ENCODE measurements at places on chromosomes 13 and 19.

- no peak for DNase-seq
Measured at GRCh38 chr19:53883231-53883661, 1.2 kb downstream of the PRKCG start.

- peak; percentile 59 for DNase-seq
Measured at GRCh38 chr19:18379803-18380747, 5.9 kb upstream of the GDF15 start.

- DNase-seq, result no peak
Measured at GRCh38 chr13:105070452-105070851, 1465.0 kb downstream of the EFNB2 start.

GRCh38 chr19:29266001-29266400, 53.0 kb upstream of the UQCRFS1 start:
- no peak for DNase-seq

DNA sequence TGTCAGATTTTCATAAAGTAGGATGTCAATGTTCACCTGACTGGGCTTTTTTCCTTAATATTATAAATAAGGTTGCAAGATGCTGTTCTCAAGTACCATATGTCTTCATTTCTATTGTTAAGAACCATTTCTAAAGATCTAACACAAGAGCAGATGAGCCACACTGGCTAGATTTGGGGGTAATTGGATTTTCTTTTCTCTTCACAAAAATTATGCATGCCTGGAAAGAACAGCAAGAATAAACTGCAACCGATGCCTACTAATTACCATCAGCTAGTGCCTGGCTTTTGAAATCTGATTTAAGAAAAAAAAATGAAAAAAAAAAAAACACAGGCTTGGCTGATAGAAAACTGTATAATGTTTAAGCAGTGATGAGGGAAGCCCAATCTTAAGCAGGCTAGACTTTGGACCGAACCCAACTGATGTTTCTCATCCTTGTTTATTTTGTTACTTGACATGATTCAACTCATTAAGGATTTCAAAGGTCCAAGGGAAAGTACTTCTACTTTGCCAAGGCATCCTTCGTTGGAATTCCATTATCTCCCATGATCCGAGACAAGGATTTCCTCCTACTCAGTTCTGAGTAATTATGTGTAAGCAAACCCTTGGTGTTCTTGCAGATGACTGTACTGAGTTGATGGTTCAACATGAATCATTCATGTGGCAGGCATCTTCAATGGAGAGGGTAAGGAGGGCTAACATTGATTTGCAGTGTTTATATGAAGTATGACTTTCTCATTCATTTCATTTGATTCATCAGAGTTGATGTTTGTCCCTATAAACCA, 300.5 kb downstream of the SPRY2 start:
- DNase-seq, result peak; percentile 99

DNA sequence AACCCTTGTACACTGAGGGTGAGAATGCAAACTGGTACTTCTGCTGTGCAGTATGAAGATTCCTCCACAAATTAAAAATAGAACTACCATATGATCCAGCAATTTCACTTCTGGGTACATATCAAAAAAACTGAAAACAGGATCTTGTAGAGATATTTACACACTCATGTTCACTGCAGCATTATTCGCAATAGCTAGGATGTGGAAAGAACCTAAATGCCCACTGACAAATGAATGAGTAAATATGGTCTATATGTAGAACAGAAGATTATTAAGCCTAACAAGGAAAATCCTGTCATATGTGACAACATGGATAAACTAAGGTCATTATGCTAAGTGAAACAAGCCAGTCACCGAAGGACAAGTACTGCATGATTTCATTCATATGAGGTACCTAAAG, 304.7 kb downstream of the ENOX1 start:
- DNase-seq, result no peak

DNA sequence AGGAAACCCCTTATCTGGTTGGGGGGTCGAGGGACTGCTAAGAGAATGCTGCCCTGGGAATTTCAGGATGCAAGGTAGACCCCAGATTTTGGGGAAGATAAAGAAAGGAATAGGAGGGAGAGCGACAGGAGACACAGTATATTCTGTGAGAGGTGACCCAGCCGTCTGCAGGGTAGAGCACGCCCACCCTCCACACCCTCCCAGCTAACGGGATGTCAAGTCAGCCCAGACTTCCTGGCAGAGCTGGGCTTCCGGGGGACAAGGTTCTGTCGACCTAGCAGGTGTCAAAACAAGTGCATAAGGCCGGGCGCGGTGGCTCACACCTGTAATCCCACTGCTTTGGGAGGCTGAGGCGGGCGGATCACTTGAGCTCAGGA, 695 bp upstream of the PRR36 start:
- no peak for DNase-seq

GRCh38 chr13:60230593-60230992, 66.9 kb upstream of the DIAPH3 start:
- peak; percentile 62 for DNase-seq

DNA sequence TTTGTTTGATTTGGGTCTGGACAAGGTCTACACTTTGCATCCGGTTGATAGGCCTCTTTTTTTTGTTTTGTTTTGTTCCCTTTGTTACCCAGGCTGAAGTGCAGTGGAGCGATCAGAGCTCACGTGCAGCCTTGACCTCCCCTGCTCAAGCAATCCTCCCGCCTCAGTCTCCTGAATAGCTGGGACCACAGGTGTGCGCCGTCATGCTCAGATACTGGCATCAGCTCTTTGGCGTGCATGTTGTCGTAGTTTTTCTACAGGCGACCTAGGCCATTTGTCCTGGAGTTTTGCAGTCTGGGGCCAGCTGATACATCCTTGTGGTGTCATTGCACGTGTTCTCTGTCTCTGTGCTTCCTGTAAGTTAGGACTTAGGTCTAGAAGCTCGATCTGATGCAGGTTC, 16.3 kb downstream of the PAK4 start:
- DNase-seq, result no peak

GRCh38 chr19:3907626-3908265, 25.1 kb upstream of the NMRK2 start:
- no peak for DNase-seq

GRCh38 chr19:16258440-16258903, 60.8 kb downstream of the AP1M1 start:
- no peak for DNase-seq

DNA sequence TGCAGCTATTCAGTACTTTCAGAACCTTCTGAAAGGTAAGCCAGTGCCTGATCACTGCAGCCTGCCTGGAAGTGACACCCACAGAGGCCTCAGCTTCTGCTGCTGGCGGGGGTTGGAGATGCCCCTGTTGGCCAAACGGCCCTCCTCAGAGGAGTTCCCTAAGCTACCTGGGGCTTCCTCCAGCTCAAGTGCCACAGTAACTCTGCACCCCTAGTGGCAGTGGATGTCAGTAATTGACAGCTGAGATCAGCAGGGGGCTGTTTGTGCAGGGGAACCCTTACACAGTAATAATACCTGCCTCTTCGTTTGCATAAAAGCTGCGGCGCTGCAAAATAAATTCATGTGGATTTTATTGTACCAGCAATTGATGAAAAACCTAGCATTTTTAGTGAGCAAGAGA, 28.9 kb downstream of the TDRD12 start:
- no peak for DNase-seq

- peak; percentile 3 for DNase-seq
Measured at GRCh38 chr13:22062478-22063205, 391.8 kb downstream of the FGF9 start.

GRCh38 chr13:20721454-20722357, 18.2 kb downstream of the IL17D start:
- DNase-seq, result peak; percentile 50

GRCh38 chr13:66430269-66430668, 799.9 kb downstream of the PCDH9 start:
- no peak for DNase-seq

GRCh38 chr19:30284885-30285284, 87.3 kb upstream of the ZNF536 start:
- no peak for DNase-seq

DNA sequence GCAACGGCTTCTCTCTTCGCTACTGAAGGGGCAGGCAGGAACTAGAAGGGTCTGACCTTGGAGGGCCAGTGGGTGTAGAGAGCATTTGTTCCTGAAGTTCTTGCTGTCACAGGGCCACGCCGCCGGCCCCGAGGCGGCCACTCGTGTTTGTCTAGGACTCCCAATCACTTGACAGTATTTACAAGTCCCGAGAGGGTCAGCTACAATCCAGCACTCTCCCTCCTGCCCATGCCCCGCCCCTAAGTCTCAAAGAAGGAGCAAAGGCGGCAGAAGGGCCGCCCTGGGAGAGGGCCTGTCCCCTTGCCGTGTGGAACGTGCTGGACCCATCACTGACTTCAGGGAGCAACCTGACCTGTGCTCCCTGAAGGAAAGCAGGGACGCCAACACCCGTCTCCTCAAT, 118.5 kb downstream of the STK24 start:
- DNase-seq, result no peak

- DNase-seq, result no peak
Measured at GRCh38 chr13:72462726-72463125, 264.7 kb downstream of the MZT1 start.

DNA sequence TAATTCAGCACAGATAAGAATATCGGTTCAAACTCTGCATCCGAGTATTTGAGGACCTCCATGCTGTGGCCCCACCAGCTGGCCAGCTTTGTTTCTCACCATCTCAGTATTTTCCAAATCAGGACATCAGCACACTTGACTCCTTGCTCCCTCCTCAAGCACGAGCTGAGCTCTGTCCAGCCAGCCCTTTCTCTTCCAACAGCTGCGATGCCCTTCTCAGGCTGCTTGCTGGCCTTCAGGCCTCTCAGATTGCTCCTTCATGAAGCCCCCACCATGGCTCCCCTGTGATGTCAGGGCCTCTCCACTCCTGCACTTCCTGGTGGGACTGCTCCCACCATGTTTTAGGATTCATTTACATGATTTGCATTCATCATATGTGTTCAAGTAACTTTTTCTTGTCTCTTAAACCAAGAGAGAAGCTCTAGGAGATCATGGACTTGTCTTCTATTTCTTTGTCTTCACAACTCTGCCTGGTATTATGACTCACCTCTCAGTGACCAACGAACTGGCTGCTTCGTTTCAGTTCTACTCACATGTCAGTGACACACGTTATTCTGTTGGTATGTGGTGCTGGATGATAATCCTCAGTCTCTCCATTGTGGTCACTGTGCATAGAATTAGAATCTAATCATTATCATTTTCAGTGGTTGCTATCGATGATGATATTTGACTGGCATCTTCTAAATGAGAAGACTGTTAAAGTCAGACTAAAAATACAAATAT, 471.7 kb downstream of the EFNB2 start:
- DNase-seq, result peak; percentile 85

- no peak for DNase-seq
Measured at GRCh38 chr19:4979211-4979807, 10.4 kb downstream of the KDM4B start.

DNA sequence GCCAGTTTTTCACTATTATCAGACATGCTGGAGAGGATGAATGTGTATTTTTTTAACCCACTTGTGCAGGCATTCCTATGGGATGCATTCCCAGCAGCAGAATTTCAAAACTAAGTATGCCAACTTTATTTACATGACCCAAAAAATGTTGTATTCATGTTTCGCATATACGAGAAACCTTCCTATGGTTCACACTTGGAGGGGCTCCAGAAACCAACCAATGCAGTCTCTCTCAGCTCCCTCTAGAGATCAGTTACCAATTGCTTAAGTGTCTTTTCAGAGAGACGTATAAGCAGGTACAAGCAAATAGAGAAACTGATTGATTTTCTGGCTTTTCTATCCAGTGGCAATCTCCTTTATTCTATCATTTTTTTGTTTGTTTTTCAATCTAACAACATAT, 5.5 kb upstream of the PTOV1 start:
- peak; percentile 65 for DNase-seq

- DNase-seq, result no peak
Measured at GRCh38 chr13:53240401-53241025, 211.9 kb downstream of the OLFM4 start.

DNA sequence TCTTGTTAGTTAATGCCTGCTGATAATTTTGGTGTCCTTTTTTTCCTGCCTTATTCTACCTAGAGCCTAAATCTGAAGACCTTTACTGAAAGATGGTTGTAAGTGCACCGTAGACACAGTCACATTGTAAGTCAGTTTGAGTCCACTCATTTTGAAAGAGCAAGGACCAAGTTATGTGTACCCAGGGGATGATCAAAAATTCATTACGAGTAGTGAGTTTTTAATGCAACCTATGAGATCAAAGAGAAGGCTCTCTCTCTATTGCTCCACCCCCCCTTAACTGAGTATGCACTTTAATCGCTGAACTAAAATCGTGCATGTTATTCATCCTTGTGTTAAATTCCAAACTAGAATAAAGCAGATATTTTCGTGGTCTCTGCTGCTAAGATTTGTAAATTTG, 1.8 kb downstream of the RAP2A start:
- DNase-seq, result peak; percentile 10

GRCh38 chr19:56538254-56538760, 441 bp upstream of the ZFP28 start:
- DNase-seq, result peak; percentile 88

- DNase-seq, result no peak
Measured at GRCh38 chr19:4414144-4414799, 11.8 kb downstream of the CHAF1A start.

GRCh38 chr13:69585656-69586055, 522.0 kb upstream of the ATXN8OS start:
- DNase-seq, result no peak

- DNase-seq, result peak; percentile 30
Measured at GRCh38 chr13:33235564-33235963, 50.0 kb downstream of the STARD13 start.

GRCh38 chr13:43574605-43575004, 212.2 kb downstream of the ENOX1 start:
- DNase-seq, result no peak

DNA sequence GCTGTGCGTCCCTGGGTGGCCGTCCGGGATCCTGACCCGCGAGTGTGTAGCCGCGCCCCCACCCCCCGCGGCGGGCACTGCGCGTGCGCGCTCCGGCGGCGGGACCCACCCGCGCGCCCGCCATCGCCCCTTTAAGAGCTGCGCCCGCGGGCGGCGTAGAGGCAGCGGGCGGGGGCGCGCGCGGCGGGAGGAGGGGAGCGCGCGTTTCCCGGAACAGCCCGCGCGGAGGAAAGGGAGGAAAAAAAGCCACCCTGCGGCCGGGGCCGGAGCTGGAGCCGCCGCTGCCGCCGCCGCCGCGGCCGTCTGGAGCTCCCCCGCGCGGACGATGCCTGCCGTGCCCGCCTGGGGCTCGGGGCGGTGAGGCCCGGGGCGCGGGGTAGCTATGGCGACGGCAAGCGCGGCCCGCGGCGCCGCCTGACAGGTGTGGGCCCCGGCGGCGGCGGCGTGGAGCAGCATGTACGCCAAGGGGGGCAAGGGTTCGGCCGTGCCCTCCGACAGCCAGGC, at the start of gene SSBP4:
SSBP4 (plus strand) TSS at position 204 of the 504 bp plus-strand sequence; CDS start at position 455, 251 bp downstream.
- DNase-seq, result peak; percentile 82

- no peak for DNase-seq
Measured at GRCh38 chr13:52004511-52005170, 6.6 kb downstream of the ATP7B start.

GRCh38 chr13:83350569-83350968, 531.7 kb downstream of the SLITRK1 start:
- peak; percentile 68 for DNase-seq
